ENCODE measurements at places on chromosomes 11 and 22.

DNA sequence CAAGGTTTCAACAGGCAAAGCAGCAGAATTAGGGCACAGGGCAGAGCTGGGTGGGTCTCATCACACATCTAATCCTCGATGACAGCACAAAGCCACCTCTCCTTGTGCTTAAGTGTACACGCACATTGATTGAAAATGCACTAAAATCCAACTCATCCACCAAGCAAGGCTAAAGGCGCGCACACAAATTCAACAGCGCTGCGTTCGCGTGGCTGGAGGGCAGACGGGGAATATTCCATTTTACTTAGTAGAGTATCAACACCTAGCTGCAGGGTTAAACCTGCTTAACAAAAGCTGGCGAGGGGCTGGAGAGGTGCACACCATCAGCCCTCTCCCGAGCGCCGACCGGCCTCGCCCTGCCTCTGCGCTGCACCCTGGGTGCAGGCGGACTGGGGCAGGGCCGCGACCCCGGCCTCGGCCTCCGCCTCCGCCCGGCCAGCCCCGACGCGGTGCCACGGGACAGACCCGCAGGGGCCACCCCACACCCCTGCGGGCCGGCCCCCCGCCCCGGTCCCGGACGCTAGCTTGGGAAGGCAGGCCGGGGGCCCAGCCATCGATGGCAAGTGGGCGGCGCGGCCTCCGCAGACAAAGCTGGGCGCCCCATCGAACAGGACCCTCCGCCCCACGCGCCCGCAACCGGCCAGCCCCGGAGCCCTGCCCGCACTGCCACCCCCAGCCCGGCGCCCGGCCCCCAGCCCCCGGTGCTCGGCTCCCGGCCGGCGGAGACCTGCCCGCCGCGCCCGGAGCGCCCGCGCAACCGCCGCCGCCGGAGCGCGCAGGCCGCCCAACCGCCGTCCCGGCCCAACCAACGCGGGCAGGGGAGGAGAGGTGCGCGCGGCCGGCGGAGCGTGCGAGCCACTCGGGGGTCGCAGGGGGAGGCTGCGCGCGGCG, 929 bp downstream of the PRDM10 start:
- DNase-seq = no peak

DNA sequence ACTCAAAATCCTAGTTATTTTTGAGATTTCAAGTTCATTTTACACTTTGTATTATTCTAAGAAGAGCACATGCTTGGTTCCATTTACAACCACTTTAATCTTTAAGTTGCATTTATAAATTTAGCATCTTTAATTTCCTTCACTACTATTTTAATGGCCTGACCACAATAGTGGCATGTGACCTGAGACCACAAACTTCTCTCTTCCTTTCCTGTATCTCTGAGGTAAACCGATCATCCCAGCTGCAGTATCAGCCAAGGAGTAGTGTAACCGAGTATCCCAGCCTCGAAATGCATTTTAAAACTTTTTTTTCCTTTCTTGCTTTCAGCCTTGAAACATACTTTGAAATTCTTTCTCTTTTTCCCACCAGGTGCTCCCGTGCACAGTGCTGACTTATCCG, 28.7 kb upstream of the CBX6 start:
- no peak for DNase-seq

GRCh38 chr11:12206529-12206928, 96.1 kb downstream of the MICAL2 start:
- DNase-seq = no peak

- no peak for DNase-seq
These were observed 8.4 kb upstream of the ETS1 start for GRCh38 chr11:128595775-128596174.

DNA sequence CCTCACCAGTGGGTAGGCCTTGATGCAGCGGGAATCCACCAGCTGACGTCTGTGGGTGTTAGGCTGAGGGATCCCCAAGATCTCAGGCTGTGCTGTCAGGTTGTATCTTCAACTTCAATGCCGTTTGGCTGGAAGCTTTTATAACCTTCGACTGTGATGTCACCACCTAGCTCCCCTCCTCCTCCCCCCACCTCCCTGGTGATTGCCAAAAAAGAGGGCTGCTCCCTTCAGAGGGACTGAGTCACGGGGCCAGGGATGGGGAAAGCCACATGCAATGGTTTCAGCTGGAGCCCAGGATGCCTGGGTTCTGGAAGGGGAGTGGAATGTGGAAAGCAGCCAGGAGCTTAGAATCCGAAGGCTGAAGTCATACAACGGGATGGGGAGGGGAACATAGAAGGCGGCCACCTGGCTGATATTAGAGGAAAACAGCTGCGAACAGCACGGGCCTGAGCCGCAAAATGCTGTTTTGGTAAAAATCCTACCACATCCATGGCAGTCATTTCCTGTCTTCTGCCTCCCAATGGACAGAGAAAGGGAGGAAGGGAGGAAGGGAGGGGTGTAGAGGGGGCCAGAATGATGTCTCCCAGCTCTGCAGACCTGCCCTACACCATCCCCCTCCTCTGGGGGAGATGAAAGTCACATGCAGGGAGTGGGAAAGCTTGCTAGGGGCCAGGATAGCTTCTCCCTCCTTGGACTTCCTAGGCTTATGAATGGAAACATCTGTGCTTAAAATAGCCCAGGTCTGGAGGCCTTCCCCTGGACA, at the start of gene LRRN4CL:
LRRN4CL (minus strand) TSS at position 110 of the 763 bp plus-strand sequence. CDS start 1,022 bp downstream, outside the sequence.
- no peak for DNase-seq

- DNase-seq = no peak
These were observed 234 bp downstream of the SESN3 start for GRCh38 chr11:95230810-95231126.

GRCh38 chr11:87572881-87573280, 535.1 kb downstream of the TMEM135 start:
- DNase-seq = no peak

DNA sequence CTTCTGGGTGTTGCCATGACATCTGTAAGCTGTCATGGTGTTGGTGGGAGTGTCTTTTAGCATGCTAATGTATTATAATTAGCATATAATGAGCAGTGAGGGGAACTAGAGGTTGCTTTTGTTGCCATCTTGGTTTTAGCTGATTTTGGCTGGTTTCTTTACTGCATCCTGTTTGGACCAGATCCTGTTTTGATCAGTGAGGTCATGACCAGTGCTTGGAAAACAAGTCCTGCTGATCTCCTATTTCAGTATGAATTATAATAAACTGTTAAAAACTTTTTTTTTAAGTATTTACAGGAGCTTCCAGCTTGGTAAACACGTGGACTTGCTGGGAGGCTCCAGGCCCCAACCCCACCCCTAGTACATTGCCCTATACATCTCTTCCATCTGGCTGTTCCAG, 30.5 kb upstream of the P4HA3 start:
- no peak for DNase-seq

DNA sequence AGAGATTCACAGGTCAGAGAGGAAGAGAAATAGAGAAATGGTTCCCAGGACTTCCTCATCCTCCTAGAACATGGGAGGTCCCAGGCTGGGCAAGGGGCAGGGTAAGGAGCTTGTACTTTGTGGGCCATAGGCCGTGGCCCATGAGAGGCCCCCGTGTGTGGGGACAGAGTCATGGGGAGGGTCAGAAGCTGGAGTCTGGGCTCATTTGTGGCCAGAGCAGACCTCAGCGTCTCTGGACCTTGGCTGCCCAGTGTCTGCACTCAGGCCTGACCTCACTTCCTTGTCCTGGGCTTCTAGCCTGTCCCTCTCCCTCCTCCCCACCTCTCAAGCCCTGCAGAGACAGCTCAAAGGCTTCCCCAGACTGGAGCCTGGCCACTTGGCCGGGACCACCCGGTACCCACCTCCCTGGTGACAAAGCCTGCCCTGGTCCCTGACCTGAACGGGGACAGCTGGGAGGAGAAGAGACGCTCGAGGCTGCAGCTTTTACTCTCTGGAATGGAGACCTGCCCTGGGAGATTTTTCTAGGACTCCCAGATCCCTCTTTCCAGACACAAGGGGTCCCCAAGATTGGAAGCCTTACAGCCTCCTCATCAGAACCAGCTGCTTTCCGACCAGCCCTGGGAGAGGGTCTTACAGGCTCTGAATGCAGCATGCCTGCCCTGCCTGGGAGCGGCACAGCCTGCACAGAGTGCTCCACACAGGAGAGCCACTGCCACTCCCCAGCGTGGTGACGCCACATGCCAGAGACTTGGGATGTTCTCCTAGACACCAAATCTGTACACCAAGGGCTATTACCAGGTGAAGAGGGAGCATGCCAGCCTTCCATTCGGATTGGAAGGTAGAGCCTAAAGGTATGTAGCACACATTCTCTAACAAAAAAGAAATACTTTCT, 569.0 kb upstream of the B3GAT1 start:
- no peak for DNase-seq

DNA sequence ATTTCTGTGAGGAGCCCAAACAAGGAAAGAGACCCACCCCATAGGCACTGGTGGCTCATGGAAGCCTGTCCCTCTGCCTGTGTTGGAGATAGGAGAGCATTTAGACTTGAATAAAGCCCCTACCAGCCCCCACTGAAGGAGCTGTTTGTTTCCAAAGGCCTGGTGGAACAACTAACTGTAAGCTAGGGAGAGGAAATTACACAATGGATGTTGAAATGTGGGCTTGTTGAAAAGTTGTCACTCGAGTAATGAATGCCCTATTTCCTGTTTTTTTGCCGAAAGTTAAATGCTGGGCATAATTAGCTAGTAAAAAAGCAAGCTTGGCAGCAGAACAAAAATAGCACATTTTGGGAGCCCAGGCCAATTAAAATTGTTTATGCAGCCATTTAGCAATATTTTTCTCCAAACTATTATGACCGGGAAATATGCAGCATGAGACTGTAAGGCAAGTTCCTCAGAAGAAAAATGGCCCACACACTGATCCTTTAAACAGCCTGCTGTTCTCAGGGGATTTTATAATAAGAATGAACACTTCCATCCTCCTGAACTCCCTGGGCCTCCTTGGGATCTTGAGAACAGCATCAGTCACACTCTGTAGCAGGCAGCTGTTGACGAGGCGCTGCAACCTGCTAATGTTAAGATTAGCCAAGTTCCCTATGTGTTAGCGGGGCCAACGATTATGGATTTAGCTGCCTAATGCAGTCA, 38.6 kb upstream of the LMO2 start:
- no peak for DNase-seq

- no peak for DNase-seq
These were observed 61.8 kb downstream of the SNX19 start for GRCh38 chr11:130854483-130854882.

GRCh38 chr11:103279821-103280220, 170.6 kb downstream of the DYNC2H1 start:
- no peak for DNase-seq

GRCh38 chr11:71355281-71355680, 92.9 kb downstream of the DHCR7 start:
- DNase-seq = no peak

GRCh38 chr11:13008625-13009475, at the start of gene RASSF10:
Gene RASSF10, plus strand, starts transcription at chr11:13009316. Its CDS starts 261 bp downstream, at chr11:13009577.
- no peak for DNase-seq

GRCh38 chr11:73239571-73240189, 21.6 kb downstream of the P2RY2 start:
- no peak for DNase-seq

- no peak for DNase-seq
These were observed 1243.0 kb upstream of the RAG2 start for GRCh38 chr11:37841016-37841415.

DNA sequence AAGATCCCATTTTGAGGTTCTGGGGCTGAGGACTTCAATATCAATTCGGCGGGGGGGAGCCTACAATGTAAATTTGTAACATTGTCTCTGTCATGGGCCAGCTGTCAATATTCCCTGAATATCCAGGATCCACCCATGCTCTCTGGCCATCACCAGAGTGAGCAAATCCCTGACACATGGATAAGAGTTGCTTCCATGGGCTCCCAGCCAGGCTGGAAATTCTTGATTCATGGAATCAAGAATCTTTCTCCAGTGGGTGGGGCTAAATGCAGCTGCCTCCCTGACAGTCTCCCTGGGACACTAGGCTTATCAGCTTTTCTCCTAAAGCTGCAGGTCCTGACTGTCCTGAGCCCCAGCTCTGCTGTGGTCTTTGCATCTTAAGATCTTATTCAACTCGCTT, 86.9 kb upstream of the IGLL5 start:
- no peak for DNase-seq

DNA sequence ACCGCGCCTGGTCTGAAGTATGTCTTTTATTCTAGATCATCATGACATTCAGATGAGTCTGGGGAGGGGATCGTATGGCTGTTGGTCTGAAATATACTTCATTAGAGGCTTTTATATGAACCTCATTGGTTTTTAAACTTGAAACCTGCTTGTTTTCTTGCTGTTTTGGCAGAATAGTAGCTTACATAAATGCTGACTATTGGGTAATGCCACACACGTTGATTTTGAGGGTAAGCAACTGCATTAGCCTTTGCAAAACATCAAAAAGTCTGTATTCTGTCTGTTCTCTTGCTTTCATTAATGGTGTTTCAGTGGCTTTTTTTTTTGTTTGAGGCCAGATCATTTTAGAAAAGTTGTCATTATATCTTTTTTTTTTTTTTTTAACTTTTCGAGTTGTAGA, 14.2 kb downstream of the PPME1 start:
- DNase-seq = no peak

Data from stimulated activated CD8-positive, alpha-beta memory T cell treated with anti-CD3 and anti-CD28 coated beads, Interleukin-4, amount 100 ng/mL, for 24 hours (primary cell).